Left renal pelvis (tissue), 4 donors: ENCODE measurements at places on chromosomes 3 and 15.

GRCh38 chr3:179166561-179167201 lies 18.5 kb downstream of the PIK3CA start:
- DNase-seq, result no peak

DNA sequence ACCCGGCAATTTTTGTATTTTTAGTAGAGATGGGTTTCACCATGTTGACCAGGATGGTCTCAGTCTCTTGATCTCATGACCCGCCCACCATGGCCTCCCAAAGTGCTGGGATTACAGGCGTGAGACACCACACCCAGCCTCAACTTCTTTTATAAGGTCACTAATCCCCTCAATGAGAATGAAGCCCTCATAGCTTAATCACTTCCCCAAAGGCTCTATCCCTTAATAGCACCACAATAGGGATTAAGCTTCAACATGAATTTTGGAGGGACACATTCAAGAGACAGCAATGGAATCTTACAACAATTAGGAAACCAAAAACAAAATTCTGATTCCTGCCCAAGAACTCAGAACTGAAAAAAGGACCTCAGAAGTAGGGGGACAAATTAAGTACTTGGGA lies 126.8 kb downstream of the ATP1B3 start:
- DNase-seq, result no peak

DNA sequence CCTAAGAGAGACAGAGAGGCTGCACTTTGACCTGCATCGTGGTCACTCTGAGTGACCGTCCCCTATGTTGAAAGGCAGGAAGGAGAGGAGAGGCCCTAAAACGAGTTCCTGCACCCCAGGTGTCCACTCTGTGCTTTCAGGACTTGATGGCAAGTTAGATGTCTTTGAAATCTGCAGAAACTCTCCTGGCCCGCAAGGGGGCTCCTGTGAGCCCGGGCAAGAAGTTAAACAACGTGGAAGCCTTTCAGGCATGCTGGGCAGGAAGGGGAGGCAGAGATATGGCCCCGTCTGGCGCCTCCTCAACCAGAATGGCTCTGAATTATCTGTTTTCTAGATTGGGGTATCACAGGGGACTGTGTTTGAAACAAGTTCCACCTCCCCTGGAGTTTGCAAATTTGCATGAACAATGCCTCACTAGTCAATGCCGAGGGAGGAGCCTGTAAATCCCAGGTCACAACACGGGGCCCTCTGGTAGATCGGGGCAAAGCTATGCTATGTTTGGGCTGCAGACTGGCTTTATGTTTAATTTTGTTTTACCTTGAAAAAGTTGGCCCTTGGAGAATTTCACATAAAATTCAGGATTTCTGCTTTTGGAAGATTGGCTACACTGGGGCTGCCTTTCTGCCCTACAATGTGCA lies 9.8 kb downstream of the CTXND1 start:
- no peak for DNase-seq

- DNase-seq, result no peak
Observed at GRCh38 chr3:73706771-73707170, 82.0 kb upstream of the PDZRN3 start.

- DNase-seq, result no peak
Observed at GRCh38 chr3:108970561-108970960, 16.9 kb upstream of the GUCA1C start.

GRCh38 chr15:90230071-90230494 lies 3.7 kb downstream of the CIB1 start:
- no peak for DNase-seq
